Astrocyte of the cerebellum (primary cell): ENCODE measurements at places on chromosomes 2 and 18.

- DNase-seq: no peak
Observed at GRCh38 chr2:48792030-48792429, 36.5 kb upstream of the LHCGR start.

- no peak for DNase-seq
Observed at GRCh38 chr2:42169874-42170521, 845 bp downstream of the EML4 start.

DNA sequence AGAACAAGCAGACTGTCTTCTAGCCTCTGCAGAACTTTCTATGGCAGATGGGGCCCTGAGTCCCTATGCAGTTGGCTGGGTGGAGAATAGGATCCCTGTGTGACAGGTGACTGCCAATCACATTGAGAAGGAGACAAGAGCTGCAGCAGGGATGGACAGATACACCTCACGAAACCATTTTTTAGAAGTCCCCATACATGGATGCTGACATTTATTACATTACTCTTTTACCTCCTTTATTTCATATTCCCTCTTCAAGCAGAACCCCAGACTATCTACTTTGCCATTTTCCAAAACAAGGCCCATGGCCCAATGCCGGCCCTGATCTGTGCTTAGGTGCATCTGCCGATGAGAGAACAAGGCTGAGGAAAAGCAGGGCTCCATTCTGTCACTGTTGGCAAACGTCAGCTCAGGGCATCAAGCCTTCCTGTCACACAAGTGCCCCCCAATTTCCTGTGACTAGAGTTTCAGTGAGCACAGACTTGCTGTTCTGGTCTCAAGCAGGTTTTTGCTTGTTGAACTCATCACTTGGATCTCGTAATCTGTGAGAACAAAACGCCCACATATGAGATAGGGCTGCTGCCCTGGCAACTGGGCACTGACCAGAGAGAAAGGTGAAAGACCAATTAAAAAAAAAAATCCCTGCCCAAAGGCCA lies 35.8 kb downstream of the LOXHD1 start:
- DNase-seq: no peak

GRCh38 chr2:1835581-1836201 lies 91.4 kb upstream of the PXDN start:
- no peak for DNase-seq

- DNase-seq: no peak
Observed at GRCh38 chr2:54330926-54331835, 75.2 kb upstream of the TSPYL6 start.

DNA sequence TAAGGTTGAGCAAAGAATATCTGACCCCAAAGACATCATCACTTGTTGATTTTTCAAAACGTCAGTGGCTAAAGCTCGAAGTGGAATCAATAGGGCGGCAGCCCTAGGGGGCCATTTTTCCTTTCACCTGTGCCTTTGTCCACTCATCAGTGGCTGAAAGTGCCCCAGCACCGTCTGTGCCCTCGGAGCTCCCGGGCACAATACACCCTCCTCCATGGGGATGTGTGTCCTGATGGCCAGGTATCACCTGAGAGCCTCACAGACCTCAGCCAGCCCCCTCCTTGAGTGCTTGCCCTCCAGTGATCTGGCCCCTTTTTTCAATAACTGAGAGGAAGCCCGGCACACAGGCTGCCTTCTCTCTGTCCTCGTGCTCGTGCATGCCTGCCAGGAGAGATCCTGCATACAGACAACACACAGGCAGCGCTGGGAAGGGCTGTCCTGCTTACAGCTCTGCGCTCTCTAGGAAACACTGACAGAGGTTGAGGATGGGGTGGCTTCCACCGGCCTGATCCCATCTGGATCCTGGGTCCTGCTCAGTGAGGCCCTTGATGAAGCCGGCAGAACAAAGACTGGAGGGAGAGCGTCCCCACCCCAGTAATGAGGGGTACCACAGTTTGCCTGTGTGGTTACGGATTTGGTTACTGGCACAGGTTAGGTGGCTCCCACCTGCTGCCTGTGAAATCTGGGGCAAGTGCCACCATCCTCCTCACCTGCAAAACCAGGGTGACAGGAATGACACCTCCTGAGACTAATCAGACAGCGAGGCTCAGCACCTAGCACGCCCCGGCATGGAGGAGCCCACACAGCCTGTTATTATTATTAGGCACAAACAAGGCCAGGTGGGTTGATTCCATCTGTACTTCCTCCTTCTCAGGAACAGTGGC lies 197.5 kb upstream of the RAB6C start:
- DNase-seq: no peak

GRCh38 chr2:78993518-78994148 lies 31.9 kb upstream of the REG3G start:
- no peak for DNase-seq

DNA sequence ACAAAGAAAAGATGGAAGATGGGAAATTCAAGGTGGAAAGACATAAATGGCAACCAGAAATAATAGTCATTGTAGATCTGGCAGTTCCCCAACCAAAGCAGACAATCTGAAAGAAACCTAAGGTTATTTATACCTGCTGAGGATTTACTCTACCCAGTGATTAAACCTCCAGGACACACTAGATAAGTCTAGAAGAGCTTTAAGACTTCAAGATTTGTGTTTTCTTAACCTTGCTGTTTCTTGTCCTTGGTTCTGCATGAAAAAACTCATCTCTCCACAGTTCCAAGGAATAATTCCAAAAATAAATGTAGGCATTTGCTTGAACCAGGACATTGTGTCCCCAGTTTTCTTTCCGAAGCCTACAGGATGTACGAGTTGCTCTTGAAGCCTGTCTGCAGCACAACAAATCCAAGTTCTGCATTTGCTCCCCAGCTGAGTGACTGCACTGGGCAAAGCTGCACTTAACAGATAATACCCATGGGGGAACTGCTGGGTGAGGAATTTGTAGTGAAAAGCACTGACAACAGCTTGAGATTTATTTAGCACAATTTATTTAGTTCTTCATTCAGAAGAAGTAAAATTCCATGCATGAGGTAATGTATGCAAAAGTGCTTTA lies 19.8 kb downstream of the DTNA start:
- no peak for DNase-seq

GRCh38 chr18:44725300-44726058 lies 44.8 kb downstream of the SETBP1 start:
- no peak for DNase-seq
